NCI-H446 (cell line): ENCODE measurements at places on chromosomes 4 and X.

DNA sequence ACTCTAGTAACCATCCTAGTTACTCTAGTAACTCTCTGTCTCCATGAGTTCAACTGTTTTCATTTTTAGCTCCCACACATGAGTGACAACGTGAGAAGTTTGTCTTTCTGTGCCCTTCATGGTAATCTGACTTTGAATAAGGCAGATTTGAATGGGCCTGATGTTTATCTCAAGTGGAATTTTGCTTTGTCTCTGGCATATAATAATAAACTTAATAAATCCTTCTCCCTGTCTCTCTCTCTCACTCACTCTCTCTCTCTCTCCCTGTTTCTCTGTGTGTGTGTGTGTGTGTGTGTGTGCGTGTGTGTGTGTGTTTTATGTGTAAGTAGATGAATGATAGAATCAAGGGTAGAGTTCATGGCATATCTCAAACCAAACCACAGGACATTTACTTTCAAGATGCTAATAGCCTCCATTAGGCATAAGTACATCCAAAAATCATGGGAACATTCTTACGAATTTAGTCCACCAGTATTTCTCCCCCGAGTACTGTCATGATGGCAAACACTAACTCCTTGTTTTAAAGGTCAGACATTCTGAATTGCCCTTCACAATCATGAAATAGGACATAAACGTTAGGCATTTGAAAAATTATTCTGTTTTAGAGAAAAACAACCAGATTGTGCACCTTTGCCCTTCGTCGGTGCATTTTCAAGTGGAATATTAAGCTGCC lies 193.1 kb downstream of the SPATA18 start:
- peak; percentile 31 for DNase-seq

DNA sequence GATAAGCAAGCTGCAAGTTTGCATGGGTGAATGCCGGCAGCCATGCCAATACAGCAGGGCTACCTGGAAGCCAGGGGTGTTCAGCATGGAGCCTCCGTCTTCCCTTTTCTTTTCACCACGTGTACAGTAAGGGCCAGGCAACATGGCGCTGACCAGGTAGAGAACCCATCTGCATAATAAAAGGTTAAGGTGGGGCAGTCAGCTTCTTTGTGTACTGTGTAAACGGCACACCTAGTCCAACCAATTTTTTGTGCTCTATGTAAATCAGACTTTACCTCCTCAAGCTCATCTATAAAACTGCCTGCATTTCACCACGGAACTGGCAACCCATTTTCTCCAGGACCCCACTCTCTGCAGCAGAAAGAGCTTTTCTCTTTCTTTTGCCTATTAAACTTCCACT lies 286.8 kb upstream of the VCX3A start:
- no peak for DNase-seq

DNA sequence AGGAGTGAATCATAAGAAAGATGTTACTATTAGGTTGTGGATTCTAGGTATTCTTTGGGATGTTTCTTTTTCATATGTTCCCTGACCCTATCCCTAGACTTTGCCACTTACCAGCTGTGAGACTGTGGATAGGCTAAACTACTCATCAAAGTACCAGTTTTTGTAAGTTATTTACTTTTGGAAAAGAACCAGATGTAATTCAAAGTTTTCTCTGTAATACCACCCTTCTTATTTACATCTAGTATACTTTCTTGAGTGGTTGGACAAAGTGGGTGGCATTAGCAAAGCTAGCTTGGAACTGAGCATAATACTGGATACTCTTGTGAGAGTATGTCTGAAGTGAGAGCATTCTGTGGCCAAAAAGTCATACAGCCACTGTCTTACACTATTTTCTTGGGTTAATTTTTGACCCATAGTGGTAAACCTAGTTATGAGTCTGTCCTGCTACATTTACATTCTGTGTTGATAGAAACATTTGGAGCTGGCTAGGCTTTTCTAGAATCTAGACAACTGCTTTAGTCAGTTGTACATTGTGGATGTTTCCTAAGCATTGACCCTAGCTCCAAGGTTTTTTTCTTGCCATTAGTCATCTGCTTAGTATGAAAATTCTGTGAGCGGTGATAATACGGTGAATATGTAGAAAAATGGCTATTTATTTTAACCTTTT lies 41.7 kb downstream of the KDM6A start:
- no peak for DNase-seq

DNA sequence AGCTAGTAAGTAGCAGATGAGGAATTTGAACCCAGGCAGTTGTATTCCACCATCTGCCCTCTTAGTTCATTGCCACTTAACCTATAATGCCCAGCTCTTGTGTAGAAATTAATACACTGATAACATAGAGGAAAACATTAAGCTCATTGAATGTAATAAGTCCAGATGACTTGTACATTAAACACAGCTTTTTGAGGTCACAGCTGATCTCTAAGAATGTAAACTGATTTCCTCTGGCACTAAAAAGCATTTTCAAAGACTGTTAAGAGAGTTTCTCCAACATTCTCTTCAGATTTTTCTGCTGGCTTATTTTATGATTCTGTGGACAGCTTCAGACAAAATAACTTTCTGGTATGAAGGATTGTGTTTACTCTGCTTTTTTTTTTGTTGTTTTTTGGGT lies 42.7 kb downstream of the HPRT1 start:
- no peak for DNase-seq

DNA sequence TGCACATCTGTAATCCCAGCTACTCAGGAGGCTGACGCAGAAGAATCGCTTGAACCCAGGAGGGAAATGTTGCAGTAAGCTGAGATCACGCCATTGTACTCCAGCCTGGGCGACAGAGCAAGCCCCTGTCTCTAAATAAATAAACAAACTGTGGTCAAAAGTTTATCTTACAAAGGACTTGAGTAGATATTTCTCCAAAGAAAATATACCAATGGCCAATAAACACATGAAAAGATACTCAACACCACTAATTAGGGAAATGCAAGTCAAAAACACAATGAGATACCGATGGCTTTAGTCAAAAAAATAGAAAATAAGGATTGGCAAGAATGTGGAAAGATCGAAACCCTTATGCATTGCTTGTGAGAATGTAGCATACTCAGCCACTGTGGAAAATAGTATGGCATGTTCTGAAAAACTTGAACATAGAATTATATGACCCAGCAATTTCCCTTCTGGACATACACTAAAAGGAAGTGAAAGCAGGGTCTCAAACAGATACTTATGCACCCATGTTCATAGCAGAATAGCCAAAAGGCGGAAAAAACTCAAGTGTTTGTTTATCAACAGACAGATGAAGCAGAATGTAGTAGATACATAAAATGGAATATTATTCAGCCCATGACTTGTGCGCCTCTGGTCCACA lies 2.0 kb upstream of the CFAP97 start:
- no peak for DNase-seq

DNA sequence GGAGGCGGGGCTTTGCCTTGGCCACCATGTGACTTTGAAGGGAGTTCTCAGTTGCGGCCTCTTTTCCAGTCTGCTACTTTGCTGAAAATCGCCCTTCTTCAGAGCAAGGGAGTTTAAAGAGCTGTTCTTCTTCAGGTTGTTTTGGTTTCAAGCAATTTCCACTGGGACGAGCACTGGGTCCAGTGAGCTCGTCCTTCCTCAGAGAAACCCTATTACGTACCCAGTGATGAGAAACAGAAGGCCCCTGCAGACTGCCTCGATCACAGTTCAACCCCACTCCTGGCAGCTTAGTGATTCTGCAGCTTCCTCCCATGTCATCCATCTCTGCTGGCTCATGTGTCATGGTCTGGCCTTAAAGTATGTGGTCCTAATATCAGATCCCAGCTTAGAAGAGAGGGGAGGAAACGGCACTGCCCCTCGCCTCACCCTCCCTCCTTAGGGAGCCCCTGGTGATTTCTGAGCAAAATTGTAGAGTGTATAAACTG lies 7.8 kb upstream of the FAM149A start:
- DNase-seq, result no peak

- no peak for DNase-seq
Observed at GRCh38 chrX:86148594-86148993, 343 bp downstream of the DACH2 start.

- no peak for DNase-seq
Observed at GRCh38 chrX:107014936-107015335, 14.9 kb upstream of the MORC4 start.

DNA sequence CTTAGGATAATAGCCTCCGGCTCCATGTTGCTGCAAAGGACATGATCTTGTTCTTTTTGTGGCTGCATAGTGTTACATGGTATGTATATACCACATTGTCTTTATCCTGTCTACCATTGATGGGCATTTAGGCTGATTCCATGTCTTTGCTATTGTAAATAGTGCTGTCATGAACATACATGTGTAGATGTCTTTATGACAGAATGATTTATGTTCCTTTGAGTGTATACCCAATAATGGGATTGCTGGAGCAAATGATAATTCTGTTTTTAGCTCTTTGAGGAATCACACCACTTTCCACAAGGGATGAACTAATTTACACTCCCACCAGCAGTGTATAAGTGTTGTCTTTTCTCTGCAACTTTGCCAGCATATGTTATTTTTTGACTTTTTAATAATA lies 4.6 kb downstream of the RAB33B start:
- no peak for DNase-seq

- peak; percentile 66 for DNase-seq
Observed at GRCh38 chrX:48957477-48957826, at the start of gene OTUD5. TSS of gene OTUD5 (minus strand) at chrX:48957607. CDS start at chrX:48957570, 37 bp downstream.

DNA sequence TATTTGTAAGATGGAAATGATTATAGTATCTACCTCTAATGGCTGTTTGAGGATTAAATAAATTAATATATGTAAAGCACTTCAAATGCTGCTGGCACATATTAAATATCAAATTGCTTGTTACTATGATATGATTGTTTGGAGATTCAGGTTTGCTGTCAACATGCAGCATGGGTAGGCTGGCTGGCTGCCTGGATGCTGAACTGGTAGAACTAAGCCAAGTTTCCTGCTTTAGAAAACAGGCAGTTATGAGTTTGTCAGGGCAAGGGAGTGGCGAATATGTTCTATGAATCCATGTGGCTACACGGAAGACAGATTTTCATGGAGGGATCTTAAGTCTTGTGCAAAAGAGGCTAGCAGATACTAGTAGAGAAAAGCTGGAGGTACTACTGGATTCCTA lies 239.6 kb downstream of the GBA3 start:
- DNase-seq, result no peak

DNA sequence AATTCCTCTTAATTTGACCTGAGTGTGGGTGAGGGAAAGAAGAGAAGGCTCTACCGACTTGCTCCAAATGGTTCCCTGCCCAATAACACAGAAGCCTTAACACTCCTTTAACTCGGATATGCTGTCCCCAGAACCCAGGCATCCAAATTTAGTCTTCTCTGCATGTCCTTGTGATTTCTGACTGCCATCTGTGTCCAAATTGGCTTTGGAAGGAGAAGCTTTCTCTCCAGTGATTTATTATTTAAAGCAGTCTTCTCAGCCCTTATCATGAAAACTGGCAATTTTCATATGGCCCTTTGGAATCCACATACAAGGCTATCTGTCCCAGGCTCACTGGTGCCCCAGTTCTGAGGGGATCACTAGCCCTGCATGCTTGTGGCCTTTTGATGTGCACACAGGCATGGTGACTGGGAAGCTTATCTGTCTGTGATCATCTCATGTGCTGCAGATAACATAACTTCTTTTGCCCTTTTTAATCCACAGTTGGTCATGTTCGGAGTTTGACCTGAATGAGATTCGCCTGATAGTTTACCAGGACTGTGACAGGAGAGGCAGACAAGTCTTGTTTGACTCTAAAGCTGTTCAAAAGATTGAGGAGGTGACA lies 56.7 kb downstream of the FNIP2 start:
- DNase-seq, result no peak

DNA sequence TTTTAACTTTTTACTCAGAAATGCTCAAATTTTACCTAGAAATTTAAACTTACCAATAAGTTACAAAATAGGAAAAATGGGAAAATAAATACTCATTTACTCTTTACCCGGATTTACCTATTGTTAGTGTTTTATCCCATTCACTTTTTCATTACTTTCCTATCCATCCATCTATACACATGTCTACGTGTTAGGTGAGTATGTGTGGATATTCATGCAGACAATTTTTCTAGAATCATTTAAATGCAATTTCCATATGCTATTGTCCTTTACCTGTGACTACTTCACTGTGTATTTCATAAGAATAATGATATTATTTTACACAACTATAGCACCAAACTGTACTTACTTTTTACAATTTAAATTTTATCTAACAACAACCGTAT lies 896.6 kb upstream of the INTU start:
- DNase-seq, result no peak

- DNase-seq, result no peak
Observed at GRCh38 chr4:14667624-14668151, 334.6 kb upstream of the CPEB2 start.

DNA sequence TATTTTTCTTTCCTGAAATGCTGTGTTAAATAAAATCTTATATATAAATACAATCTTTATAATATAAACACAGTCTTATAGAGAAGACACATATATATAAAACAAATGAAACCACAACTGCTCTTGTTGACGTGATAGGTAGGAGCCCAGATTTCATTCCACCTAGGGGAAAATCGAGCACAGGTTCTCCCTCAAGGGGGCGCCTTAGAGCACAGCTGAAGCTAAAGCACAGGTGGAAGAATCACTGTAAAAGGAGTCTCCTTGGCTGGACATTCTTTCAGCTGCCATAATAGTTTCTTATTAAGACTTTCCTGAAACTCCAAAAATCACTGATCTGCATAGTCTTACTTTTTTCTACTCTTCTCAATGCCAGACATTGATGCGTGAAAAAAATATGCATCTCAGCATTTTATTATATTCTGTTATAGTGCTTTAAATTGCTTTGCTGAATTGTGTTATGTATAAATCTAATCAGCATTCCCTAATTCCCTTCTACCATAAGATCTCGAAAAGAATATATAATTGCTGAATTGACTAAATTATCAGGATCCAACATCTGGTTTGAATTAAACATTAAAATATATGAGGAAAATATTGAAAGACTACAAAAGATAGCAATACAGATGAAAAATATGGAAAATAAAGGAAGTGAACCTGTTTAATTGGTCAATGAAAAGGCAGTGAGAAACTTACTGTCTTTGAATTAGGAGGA lies 25.5 kb upstream of the RXFP1 start:
- DNase-seq, result peak; percentile 1

- DNase-seq, result no peak
Observed at GRCh38 chrX:7390441-7390840, 242.5 kb upstream of the PUDP start.

DNA sequence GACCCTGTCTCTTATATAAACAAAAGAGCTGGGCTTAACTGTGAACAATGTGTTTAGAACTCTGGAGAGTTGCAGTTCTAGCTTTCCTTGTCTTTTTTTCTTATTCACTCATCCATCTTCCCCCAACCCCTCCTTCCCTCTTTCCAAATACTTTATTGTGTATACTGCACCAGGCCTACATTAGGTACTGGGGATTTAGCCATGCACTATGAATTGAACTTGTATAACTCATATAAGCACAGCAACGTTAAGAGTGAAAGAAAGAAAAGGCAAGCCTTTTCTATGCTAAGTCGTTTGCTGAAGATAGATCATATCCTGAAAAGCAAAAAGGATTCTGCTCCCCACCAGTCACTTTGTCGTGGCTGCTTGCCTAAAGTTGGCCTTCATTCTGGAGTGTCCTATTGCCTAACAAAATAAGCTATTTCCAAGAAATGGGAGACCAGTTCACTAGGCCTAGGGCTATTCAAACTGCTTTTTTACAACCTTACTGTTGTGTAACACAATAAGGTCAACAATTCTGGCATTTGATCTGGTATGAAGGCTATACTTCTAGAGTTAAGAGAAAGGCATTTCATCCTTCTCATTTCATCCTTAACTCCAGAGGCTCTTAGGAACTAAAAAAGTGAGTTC lies 32.2 kb downstream of the CCNI start:
- DNase-seq, result no peak

GRCh38 chr4:187172340-187172761 lies 448.7 kb upstream of the FAT1 start:
- no peak for DNase-seq
